CD4-positive, alpha-beta T cell treated with Interleukin-4 for 1 hour (primary cell): ENCODE measurements at places on chromosomes 3 and 15.
A peak's percentile ranks its signal among the peaks of the same experiment; 100 is the strongest.

DNA sequence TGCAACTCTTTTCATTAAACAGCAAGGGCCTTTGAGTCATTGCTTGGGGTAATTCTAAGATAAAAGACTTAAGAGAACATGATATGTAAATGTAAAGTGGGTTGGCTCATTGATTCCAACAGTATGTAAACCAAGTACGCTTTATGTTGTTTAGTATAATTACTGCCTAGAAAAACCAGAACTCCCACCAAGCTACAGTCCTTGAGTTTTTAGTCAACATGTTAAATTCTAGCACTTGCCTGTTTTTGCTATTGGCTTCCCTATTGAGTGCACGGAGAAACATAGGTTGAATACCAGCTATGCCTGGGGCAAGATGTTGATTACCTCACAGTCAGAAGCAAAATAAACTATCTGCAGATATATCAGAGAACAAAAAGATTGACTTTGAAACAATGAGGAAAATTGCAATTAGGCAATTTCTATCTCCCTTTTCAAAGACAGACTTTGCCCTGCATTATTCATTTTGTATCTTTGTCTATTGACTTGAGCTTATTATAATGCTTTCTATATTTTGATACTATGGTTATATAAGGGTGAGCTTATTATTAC lies 179.3 kb downstream of the ZPLD1 start:
- DNase-seq, result no peak

DNA sequence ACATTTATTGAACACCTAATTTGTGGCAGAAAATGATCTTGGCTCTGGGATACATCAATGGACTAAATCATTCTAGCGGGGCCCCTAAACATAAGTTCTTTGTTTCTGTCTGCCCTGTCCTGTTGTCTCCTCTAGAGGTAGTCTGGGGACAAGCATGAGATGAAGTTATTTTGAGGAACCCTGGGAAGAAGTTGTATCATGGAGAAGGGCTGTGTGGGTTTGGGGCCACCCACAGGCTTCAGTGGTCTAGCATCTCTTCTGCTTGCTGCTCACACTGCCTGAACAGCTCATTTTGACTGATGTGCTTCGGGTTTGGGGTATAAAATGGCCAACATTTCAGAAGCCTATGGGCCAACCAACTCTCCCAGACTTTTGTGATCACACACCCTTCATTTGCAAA lies 50.3 kb upstream of the OSBPL11 start:
- DNase-seq, result no peak

DNA sequence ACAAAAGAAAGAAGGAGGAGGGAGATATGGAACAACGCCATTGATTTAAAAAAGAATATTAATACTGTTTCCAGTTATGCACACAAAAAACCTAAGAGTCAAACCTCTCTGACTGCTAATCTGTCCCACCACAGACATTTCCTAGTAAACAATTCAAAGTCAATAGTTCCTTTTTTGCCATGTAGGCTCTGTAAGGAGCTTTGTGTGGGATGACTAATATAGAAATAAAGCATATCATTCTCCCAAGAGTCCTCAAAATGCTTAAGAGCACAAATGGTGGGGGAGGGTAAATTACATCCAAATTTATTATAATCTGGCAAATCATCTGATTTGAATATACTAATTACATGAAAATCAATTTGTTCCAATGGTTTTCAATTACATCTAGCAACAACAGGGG lies 155.9 kb upstream of the CNTN4 start:
- no peak for DNase-seq

GRCh38 chr3:123713211-123713610 lies 128.4 kb upstream of the HACD2 start:
- DNase-seq, result no peak

GRCh38 chr3:183427196-183427875 lies 1.1 kb downstream of the MCF2L2 start:
- DNase-seq, result no peak

DNA sequence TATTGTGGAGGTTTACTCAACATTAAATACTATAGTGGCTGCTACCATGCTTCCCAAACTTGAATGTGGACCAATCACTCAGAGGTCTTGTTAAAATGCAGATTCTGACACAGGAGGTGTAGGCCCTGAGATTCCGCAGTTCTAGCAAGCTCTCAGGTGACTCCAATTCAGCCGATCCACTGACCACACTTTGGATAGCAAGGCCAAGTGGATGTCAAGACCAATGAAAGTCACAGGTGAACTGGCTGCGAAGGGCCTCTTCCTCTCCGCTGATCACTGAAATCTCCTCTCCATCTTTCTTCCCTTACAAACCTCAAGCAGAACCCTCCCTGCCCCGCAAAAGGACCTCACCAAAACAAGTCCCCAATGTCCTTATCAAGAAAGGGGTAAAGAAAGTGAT lies 9.2 kb upstream of the CHST2 start:
- no peak for DNase-seq

- DNase-seq, result no peak
Measured at GRCh38 chr3:133377396-133377795, 22.5 kb upstream of the BFSP2 start.

GRCh38 chr3:56452085-56452484 lies 16.2 kb downstream of the ERC2 start:
- no peak for DNase-seq

DNA sequence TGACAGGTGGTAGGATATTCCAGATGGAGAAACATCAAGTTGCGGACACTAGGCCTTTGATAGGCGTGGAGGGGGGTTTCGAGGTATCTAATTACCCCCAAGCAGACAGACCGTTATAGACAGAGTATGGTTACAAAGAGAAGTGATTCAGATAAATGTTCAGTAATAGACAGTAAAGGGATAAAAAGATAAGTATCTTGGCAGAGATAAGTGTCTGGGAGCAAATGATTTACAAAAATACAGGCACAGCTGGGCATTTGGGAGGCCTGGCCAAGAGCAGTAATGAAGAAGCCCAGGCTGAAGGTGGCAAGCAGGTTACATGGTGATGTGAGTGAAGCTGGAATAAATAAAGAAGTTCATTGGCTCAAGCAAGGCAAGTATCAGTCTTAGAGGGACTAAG lies 659 bp upstream of the MYH15 start:
- DNase-seq, result no peak

DNA sequence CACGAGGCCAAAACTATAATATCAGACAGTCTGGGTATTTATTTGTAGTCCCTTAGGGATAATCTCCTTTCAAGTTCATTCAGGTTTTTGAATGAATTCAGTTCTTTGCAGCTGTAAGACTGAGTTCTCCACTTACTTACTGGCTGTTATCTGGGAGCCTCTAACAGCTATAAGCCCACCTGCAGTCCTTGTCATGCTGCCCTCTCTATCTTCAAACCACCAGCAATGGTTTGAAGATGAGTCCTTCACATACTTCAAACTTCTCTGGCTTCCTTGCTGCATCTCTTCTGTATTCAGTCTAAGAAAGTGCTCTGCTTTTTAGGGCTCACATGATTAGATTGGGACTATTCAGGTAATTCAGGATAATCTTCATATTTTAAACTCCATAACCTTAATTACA lies 154.5 kb upstream of the STT3B start:
- no peak for DNase-seq

DNA sequence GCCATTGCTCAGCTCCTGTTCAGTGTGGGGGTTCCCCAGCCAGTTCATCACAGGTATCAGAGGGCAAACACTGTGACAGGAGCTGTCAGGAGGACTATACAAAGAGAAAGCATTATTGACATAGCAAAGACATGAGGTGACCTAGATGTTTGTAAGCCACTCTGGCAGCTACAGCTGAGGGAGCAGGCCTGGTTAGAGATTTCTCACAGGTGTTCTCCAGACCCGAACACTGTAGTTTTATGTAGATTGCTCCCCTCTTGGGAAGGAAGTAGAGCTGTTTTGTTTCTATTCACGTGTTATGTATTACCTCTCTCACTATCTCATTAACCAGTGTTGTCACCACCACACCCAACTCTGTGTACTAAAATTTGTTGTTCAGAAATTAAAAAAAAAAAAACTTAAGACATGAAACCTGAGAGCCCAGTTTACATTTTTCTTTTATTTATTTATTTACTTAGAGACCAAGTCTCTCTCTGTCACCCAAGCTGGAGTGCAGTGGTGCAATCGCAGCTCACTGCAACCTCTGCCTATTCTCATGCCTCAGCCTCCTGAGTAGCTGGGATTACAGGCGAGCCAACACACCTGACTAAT lies 123.7 kb downstream of the RBPMS2 start:
- DNase-seq, result peak; percentile 68

- DNase-seq, result no peak
Measured at GRCh38 chr3:194536871-194537637, 50.3 kb upstream of the ATP13A3 start.

DNA sequence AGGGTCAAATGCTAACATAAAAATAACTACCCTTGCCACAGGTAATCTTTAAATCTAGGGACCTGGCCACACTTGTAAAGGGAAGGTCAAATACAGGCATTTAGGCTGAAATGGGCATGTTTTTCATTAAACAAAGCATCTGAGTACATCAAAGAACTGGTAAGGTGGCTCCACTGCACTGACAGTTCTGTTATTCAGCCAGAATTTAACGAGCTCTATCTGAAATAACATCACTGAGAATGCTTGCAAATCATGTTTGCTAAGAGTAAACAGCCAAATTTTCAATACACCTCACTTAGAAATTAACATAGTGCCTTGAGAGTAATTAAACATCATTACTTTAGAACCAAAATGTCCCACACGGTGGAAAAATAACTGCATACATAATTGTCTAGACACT lies 118.9 kb downstream of the MTHFS start:
- DNase-seq, result no peak

- no peak for DNase-seq
Measured at GRCh38 chr15:54159012-54159411, 180.8 kb downstream of the UNC13C start.

DNA sequence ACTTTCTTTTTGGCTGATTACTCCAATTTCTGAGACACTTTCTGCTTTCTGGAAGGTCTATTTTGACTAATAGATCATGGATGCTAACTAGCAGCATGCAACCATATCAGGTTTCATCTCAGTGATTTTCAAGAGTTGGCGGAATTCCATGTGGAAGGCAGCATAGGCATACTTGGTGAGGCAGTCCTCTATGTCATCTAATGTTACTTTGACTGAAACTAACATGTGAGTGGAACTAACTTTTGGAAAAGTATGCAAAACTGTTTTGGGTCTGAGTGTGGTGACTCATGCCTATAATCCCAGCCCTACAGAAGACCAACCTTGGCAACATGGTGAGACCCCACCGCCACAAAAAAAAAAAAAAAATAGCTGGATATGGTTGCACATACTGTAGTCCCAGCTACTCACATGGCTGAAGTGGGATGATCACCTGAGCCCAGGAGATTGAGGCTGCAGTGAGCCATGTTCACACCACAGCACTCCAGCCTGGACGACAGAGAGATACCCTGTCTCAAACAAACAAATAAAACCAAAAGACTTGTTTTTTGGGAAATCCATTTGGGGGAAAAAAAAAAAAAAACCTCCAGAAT lies 1033.7 kb downstream of the ROBO1 start:
- no peak for DNase-seq

GRCh38 chr3:73070675-73071575 lies 9.5 kb downstream of the EBLN2 start:
- DNase-seq, result no peak

GRCh38 chr3:64859625-64860535 lies 172.1 kb upstream of the ADAMTS9 start:
- DNase-seq, result no peak

DNA sequence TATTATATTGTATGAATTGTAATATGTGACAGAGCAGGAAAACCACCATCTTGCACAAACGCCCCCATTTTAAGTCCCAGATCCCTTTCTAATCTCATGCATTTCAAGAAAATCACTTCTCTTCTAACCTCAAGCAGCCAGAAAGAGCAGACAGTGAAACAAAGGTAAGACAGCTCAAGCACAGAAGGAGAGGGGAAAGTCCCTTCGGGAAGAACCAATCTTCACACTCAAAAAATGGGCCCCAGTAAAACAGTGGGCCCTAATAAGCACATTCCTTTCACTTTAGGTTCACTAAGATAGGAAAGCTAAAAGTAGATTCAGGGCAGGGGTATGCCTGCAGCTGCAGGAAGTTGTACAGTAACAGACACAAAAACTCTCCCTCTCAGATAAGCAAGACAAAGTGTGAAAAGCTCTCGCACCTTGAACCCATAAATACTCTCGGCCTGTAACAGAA lies 1268.7 kb downstream of the SI start:
- no peak for DNase-seq

DNA sequence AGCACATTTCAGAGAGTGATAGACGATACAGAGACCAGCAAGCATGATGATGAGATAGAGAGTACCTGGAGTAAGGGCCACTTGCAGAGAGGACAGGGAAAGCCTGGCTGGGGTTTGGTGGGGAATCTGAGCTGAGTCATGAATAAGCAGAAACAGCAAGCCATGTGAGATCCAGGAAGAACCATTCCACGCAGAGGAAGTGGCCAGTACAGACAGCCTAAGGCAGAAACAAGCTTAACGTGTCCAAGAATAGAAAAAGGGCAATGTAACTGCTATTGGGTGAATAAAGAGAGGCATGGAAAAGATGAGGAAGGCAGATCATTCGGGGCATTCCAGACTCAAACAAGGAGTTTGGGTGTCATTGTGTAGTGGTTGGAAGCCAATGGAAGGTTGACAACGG lies 816.3 kb upstream of the CFAP20DC start:
- DNase-seq, result no peak

GRCh38 chr3:38585791-38586420 lies 63.6 kb downstream of the SCN5A start:
- DNase-seq, result no peak

DNA sequence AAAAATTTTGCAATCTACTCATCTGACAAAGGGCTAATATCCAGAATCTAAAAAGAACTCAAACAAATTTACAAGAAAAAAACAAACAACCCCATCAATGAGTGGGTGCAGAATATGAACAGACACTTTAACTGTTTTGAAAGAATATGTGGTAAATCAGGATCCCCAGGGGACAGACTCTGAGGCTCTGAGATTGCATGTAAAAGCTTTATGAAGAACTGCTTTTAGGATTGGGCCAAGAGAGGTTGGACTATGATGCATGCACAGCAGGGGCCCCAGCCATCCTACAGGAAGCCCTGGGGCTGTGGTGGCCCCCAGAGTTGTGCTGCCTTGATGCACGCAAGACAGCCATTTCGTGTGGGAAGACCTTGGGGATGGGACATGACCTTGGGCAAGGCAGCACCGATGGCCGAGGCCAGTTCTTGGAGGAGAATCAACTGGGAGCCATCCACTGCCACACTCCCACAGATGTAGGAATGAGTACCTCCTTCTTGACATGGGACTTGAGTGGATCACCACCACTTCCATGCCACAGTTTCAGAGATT lies 298.1 kb upstream of the THBS1 start:
- DNase-seq, result no peak

DNA sequence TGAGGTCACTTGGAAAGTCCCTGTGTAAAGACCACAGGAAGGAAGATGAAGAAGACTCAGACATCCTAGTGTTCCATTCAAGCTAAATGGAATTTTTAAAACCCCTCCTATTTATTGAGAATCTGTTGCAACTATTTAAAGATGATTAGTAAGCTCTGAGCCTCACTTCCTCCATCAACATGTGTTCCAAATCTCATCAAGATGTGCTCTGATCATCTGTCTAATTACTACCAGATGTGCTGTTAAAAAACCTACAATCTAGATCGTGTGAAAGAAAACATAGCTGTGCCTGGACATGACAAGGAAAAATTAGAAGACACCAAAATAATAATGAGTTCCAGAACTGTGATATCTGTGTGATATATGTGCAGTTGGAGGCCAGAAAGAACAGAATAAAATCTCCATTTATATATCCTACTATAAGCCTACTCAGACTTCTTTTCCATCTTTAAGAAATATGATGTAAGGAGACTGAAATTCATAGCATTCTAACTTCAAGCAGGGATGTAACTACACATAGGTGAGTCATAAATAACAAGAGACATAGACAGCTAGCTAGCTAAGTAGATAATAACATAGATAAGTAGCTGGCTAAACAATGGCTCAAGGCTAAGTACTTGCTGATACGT lies 7.8 kb downstream of the XPC start:
- no peak for DNase-seq
